GM13976 (cell line): ENCODE measurements at places on chromosomes 5 and 9.
A peak's percentile ranks its signal among the peaks of the same experiment; 100 is the strongest.

DNA sequence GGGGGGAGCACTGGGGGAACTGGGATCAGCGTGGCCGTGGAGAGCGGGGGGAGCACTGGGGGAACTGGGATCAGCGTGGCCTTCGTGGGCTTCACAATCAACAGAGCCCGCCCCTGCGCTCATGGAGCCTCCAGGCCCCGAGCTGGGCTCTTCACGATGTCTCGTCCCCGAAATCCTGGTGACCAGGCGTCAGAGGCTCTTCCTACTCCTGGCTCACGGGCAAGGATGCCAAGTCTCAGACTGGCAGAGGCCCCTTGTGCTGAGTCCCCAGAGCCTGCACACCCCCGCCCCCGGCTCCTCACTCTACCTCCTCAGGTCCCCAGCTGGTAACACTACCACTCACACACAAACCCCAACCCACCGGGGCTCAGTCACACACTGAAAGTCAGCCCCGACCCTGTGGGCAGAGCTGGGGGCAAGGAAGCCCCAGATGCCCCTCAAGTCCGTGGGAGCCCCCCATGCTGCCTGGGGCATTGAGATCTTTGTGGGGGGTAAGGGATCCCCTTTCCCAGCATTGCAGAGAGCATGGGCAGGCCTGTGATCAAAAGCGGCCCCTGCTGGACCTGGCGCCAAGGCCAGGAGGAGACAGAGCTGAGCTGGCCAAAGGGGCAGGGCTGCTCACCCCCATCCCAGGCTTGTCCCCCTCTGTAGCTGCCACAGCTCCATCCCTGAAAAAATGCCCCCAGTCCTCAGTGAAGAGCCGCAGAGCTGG, 26.7 kb downstream of the LHX3 start:
- no peak for DNase-seq

DNA sequence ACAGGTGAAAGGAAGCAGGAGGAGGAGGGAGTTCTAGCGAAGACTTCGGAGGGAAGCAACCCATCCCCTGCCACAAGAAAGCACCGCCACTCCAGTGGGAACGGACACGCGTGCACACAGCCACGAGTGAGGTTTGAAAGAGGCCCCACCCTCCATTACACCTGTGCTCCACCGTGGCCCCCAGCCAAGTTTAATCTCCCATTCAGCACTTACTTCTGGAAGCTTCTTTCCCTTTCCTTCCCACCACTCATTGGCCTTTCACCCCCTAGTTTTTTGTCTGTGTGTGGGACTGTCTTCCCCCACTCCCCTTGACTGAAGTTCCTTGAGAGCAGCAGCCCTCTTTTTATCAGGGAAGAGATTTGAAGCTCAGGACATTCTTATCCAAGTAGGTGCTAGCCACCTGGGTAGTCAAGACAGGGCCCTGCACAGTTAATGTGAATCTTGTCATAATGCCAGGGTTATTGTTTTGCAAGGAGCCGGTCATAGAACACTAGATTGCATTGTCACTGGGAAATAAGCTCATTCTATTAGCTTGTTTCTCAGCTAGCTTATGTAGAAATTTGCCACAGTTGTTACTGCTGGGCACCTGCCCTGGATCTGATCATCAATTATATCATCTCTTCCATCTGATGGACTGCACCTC, 256.0 kb downstream of the DOCK8 start:
- no peak for DNase-seq

DNA sequence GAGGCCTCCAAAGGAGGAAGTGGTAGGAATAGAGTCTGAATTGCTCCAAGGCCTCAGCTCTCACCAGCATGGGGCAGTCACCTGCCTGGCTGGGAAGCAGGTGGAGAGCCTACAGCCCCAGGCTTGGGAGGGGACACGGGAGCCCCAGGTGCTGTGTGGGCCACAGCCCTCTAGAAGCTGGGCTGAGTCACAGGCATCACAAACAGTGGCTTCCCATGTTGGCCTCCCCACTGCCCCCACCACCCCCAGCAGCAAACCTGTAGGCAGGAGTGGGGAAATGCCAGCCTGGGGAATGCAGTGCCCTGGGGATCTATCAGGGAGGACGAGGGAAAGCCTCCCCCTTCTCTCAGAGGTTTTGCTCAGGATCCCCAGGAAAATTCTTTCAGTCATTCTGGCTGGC, 309.6 kb downstream of the SLIT3 start:
- DNase-seq, result no peak

GRCh38 chr5:139443831-139444453, 4.6 kb upstream of the DNAJC18 start:
- no peak for DNase-seq

DNA sequence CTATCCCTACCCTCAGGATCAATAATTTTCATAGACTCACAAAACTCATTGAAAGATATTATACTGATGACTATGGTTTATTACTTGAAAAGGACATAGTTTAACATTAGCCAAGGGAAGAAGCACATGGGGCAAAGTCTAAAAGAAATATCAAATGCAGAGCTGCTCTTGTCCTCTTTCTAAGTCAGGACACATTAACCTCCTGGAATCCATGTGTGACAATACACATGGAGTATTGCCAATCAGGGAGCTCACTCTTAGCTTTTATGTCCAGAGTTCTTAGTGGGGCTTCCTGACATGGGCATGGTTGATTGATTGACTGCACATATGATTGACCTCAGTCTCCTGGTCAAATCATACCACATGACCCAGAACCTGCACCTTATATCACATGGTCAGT, 165.5 kb upstream of the COX7C start:
- DNase-seq, result no peak

GRCh38 chr5:50564079-50564478, 102.4 kb upstream of the PARP8 start:
- peak; percentile 10 for DNase-seq

DNA sequence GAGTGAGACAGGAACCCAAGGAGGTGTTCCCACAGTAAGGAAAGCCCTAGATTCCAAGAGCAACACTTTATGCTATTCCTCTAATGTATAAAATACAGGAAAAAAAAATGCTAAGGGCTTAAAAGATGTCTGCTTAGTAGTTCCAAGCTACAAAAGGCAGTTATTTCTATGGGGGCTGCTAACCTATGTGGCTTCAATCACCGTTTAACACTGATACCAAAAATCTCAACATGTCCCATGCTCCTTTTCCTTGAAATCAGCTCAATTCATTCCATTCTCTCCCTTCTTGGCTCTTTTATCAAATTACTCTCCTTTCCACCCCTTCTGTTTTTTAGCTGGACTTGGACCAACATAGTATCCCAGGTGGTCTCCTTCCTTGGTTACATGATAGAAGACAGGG, 20.6 kb downstream of the CCNH start:
- no peak for DNase-seq

DNA sequence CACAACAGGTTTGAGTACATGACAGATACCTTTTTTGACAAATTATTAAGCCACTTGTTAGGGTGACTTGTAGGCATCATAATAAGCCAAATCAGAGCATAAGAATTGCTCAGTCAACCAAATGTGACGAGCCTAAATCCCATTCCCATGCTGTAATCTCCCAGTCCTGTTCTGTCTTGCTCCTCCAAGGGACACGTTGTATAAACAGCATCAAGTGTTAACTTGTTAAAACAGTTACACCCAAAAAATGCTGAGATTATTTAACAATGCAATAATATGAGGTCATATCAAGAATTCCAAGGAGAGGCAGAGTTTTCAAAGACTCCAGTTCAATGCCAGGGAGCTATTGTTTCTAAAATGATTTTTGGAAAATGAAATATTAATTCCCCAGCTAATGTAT, 76.2 kb downstream of the SH3TC2 start:
- no peak for DNase-seq

DNA sequence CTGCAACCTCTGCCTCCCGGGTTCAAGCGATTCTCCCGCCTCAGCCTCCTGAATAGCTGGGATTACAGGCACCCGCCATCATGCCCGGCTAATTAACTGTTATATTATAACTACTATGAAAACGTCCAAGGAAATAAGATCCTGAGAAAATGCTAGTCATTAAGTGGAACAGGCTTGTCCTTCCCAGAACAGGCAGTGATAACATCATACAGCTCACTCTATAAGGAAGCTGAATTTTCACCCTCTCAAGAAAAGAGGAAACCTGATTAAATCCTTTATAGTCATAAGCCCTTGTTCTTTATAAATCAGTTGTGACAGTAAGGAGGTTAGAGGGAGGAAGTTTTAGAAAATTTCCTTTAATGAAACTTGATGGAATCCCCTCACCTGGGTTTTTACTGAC, 163.9 kb upstream of the CLINT1 start:
- DNase-seq, result no peak

GRCh38 chr5:56060276-56061110, 65.7 kb upstream of the IL6ST start:
- no peak for DNase-seq

- no peak for DNase-seq
Observed at GRCh38 chr5:160030631-160031377, 21.9 kb downstream of the TTC1 start.

GRCh38 chr9:90559075-90560073, 83.2 kb downstream of the DIRAS2 start:
- no peak for DNase-seq

DNA sequence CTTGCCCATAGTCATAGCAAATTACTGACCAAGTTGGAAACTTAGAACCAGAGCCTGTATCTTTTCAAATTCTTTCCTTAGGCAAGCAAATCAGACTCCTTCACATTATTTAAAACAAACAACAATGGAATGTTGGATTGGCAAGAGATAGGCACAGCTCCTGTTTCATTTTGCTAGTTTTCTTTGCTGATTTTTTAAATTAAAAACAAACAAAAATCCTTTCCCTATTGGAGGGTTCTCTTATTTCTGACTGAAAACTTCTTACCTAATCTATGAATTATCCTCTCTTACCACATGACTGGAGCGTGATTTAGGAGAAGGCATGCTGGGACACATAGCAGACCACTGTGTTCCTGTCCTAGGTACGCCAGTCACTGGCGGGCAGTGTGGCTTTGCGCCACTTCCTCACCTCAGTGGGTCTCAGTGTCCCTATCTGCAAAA, 63.0 kb downstream of the TTC39B start:
- DNase-seq, result no peak

GRCh38 chr5:14405706-14406553, 175.7 kb upstream of the OTULINL start:
- no peak for DNase-seq

- no peak for DNase-seq
Observed at GRCh38 chr5:103404483-103404882, 145.9 kb downstream of the MACIR start.

DNA sequence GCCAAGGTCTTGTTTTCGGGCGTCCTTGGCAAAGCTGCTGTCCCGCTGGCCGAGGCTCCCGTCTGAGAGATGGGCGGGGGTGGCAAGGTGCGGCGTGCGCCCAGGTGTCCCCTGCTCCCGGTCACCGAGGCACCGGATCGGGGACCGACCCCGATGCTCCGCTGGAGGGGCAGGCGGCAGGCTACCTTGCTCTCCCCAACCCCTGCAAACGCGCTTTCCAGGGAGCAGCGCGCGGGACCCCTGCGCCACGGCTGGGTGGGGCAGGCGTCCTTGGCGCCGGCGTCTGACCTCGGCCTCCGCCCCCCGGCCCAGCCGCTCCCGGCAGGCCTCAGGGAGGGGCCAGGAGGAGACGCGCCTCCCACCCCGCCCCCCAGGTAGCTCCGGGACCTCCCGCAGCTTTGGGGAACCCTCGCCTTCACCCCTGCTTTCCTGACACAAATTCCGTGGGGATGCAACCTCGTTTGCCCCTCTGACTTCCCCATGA, 551 bp downstream of the N4BP3 start:
- DNase-seq, result peak; percentile 73

DNA sequence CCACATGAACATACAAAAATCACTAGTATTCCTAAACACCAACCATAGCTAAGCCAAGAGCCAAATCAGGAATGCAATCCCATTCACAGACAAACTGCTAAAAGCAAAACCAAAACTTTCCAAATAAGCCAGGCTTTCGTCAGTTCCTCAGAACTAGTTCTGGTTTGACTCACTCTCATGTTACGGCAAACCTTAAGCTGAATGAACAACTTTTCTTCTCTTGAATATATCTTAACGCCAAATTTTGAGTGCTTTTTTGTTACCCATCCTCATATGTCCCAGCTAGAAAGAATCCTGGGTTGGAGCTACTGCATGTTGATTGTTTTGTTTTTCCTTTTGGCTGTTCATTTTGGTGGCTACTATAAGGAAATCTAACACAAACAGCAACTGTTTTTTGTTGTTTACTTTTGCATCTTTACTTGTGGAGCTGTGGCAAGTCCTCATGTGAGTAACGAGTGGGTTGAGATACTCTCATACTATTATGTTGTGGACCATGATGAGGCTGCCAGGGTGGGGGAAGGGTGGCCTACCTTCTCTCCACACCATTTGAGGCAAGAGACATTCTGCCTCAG, at the start of gene PDCD1LG2:
Gene PDCD1LG2, plus strand, starts transcription at position 172 of the 572 bp plus-strand sequence. CDS start 12,016 bp downstream, outside the sequence.
- peak; percentile 39 for DNase-seq

GRCh38 chr5:38765399-38765861, 80.4 kb upstream of the OSMR start:
- no peak for DNase-seq

DNA sequence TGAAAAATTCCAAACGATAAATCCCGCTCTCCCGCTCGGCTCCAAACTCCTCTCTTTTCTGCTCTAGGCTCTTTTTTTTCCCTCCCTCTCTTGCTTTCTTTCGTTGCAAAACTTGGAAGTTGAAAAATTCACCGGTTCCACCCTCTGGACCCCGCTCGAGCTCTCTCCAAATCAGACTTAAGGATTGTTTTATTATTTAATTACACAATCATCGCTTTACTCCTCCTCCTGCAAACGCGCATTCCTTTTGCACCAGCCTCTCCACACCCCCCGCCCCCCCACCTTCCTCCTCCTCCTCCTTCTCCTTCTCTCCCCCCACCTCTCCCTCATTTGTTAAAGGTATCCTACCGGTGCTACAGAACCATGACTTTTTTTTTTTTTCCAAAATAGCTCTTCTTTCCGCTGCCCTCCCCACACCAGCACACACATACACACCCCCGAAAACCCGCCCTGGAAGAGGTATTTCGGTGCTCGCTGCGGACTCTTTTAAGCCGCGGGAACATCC, 535 bp upstream of the NFIB start:
- DNase-seq, result peak; percentile 25

DNA sequence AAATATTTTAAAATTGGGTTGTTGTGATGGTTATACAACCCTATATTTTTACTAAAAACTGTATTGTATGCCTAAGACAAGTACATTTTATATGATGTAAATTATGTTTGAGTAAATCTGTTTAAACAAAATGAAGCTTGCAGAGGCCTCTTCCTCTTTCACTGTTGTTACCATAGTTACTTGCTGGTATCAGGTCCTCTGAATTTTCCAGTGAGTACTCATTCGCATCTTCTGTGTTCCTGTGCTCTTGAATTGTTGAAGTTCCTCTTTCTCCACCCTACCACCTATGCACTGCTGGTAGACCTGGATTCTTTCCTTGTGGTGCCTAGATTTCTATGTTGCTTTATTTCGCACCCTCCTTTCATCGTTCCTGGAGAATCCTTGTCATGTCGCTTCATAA, 938.5 kb upstream of the ACO1 start:
- peak; percentile 4 for DNase-seq

- DNase-seq, result no peak
Observed at GRCh38 chr9:78115073-78115472, 83.5 kb upstream of the GNAQ start.

DNA sequence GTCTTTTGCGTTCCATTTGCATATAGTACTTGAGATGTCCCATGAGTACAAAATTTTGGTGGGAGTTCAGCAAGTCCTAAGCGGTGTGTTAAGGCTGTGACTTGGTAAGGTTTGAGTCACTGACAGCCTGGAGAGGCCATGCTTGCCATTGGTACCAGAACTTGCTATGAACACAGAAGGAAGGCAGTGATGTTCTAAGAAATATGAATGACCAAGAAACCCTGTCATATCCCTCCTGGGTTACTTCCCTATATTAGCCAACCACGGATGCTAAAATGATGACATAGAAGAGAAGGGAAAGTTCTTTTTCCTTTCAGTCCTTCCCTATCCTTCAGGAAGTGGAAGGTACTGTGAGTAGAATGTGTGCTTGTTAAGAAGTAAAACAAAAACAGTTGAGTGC, 136.7 kb downstream of the GCNT1 start:
- no peak for DNase-seq
